ENCODE measurements at places on chromosomes 11 and 22.

- no peak for DNase-seq
Measured at GRCh38 chr11:75502138-75502537, 23.6 kb downstream of the GDPD5 start.

DNA sequence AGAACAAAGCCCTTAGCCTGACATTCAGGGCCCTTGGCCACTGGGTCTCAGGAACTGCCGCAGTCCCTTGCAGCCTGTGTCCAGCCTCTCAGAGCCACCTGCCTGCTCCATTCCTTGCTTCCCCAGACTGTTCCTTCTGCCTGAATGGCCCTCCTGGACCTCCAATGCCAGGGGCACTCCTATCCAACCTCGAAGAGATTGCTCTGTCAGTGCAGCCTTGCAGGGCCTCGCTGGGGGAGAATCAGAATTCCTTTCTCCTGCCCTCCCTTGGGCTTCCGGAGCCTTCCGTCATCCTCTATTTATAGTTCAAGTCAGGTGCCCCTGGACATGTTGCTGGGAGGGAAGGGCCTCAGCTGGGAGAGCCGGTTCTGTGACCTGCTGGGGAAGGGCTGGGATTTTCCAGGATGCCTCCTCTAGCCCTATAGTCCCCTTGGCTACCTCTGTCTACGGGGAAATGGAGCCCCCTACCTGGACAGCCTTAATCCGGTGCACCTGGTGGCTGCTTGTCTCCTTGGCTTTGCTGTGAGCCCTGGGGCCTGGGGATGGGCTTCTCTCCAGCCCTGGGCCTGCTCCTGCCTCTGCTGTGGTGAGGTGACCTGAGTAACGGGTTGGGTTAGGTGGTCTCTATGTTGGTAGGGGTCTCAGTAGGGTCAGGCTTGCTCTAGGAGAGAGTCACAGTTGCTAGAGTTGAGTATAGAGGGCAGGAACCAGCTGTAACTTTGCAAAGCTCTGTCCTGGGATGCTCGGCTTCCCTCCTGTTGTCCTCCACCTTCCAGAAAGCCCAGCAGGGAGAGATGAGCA, 45.9 kb upstream of the SYT7 start:
- no peak for DNase-seq

DNA sequence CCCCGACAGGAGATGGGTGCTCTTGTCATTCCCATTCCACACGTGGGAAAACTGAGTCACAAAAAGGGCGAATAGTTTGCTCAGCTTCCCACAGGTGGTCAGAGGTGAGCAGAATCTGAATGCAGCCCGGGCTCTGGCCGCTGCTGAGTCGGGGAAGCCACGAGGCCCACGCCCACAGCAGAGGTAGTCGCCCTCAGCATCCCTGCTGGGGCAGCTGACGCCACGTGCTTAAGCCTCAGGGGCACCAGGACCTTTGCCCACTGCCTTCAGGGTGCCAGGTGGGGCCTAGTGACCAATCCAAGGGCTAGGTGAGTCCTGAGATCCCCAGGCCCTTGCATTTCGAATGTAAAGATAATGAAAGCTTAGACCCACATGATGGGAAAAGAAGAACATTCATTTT, 24.2 kb upstream of the ARFGAP3 start:
- DNase-seq: no peak

- no peak for DNase-seq
Measured at GRCh38 chr11:68321293-68322051, 9.1 kb downstream of the LRP5 start.

DNA sequence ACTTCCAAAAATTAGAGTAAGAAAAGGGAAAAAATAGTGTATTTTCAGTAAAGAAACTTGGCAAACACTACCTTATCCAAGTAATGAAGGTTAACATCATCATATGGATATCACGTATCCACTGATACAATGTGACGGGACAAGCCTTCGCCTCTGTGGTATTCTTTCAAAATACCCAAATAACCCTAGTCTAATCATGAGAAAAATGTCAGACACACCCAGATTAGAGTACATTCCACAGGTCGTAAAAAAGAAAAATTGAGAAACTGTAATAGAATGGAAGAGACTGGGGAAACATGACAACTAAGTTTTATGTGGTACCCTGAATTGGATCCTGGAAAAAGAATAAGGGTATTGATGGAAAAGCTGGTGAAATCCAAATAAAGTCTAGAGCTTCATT, 48.9 kb downstream of the NARS2 start:
- DNase-seq: no peak

DNA sequence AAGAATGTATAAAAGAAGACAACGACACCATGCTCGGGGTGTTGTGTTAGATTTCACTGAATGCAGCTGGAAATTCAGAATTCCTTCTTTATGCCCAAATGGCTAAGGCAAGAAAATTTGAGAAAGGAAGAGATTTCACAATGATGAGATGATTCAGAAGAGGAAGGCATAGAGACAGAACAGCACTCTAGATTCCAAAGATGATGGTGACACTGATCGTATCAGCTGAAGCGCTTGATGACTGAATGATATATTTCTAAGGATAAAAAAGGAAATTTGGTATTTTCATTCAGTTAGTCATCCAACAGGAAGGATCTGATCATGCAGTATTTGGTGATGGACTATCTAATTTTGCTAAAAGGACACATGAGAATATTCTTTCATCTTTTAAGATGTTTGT, 189.2 kb downstream of the EFCAB6 start:
- DNase-seq: no peak

- DNase-seq: no peak
Measured at GRCh38 chr11:113161711-113162591, 152.4 kb upstream of the TTC12 start.

GRCh38 chr11:123011510-123011909, 29.9 kb upstream of the BSX start:
- DNase-seq: no peak

GRCh38 chr11:96265220-96265737, 77.7 kb downstream of the MAML2 start:
- no peak for DNase-seq

DNA sequence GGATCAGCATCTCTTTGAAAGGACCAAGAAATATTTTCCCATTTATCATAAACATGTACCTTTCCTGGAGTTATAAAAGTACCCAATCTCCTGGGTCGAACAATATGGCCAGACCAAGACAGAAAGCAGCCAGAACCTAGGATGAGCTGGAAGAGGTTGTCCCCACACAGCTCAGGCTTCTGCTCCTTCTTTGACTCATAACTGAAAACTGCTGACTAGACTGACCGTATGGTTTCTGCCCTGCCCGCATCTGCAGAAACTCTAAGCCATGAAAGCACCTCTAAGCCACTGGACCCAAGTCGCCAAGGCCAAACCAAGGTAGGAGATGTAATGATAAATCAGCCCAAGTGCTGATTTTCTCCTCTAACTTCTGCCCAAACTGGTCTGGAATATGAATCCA, 129.8 kb downstream of the OPCML start:
- DNase-seq: no peak

GRCh38 chr11:133383201-133383600, 149.1 kb downstream of the OPCML start:
- DNase-seq: no peak

- DNase-seq: no peak
Measured at GRCh38 chr22:30402028-30402765, 5.4 kb downstream of the SEC14L2 start.

DNA sequence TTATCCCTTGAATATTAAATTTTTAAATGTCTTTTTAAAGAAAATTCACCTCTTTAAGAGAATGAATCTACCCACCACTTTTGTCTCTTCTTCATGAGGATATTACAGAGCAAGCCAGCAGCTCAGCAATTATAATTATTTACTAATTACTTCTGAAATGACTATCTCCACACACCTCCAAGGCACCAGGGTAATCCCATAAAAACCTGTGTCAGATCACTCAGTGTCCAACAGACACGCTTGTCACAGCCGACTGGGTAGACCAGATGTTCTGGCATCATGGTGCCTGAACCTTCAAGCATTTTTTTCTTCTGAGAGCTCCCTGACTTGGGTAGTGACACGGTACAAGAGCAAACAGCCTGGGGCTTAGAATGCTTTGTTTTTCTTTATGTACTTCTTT, 61.4 kb downstream of the EFCAB6 start:
- DNase-seq: no peak

- DNase-seq: no peak
Measured at GRCh38 chr11:43997022-43997660, 50.6 kb upstream of the ACCSL start.

DNA sequence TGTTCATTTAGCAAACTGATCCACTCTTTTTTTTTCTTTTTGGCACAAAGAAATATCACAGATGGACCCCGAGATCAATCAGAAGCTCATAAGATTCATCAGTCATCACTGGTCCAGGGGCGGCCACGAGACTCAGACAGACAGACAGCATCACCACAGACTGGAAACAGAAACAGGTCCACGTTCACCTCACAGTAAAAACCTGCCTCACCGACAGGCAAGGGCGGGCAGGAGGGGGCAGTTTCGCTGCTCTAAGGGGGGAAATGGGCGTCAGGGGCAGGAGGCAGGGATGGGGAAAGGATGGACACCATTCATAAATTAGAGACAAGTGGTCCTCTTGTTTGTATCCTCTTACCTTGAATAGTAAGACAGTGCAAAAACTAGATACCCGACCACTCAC, 16.5 kb downstream of the CHST1 start:
- DNase-seq: no peak

GRCh38 chr11:121741351-121741760, 288.6 kb upstream of the SORL1-AS1 start:
- no peak for DNase-seq

DNA sequence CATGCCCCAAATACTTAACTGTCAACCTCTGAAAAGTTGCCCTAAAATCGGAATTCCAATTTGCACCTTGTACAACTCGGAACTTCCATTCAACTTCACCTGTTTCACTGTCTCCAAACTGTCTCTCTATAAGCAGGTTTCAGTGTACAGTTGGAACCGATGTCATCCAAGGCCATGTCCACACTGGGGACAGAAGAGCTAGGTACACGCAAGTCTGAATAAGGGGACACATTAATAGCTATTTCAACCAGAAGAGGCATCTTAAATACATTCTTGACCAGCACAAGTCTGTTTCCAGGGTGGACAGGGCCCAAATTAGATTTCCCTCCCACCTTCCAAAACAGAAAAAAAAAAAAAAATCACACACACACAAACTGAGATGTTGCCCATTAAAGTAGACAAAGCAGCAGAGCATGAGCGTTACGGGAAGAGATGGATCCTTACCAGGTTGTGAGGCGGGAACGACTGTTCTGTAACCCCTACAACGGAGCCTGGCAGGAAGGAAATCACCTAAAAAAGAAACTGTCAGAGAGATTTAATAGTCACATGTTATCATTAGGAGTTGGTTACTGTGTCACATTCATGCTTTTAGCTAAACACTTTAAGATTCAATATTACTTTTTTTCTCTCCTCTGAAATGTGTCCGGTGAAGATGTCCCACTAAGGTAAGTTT, 1.7 kb downstream of the CREBZF start:
- no peak for DNase-seq

DNA sequence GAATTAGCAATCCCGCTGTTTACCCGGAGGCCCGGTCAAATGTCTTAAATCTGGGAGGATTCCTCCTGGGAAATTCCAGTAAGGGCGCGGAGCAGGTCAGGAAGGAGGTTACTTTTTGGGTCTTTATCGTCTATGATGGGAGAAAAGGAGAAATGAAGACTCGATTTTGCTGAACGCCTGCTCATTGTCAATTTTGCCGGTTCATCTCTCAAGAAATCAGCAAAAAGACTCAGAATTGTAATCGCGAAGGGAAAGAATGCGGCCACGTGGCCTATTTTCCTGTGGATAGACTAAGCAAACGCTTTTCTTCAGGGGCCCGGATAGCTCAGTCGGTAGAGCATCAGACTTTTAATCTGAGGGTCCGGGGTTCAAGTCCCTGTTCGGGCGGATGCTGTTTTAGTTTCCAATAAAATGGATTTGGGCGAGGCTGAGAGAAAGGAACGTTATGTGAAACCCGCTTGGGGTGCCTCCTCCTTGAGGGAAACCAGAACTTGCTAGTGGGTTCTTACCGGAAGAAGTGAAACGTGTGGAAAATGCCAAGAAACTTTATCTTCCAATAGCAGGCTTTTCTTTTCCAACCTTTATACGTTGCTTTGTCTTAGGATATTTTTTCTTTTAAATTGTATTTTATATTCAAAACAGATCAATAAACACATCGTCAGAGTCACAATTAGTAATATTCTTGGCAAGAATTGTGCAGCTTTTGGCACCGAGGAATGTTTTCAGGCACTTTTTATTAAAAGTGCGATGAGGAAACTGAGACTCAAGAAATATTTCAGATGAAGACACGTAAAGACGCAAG, 45.0 kb downstream of the OR4D9 start:
- no peak for DNase-seq

DNA sequence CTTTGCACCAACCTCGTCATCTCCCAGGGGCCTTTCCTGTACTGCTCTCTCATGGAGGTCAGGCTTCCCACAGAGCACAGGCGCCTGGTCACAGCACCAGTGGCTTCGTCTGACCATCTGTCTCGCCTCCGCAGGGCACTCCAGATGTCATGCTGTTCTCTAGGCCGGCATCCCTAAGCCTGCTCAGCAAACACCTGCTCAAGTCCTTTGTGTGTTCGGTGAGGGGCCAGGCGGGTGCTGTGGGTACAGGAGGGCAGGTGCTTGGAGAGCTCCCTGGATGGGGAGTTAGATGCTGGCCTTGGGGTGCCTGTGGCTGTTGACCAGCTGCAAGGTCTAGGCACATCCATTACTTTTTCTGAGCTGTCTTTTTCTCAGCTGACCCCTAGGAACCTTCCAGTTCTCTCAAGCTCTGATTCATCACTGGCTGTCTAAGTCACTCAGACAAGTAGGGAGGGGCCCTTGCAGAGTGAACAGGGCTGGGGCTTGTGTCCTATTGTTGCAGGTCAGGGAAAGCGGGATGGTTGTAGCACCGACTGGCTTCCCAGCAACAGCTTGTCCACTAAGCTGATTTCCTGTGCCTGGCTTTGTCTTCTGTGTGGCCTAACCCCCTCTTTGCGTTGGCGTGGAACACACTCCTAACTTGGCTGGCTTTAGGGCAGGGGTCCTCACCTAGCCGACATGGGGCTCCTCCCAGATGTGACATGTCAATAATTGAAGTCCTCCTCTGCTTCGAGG, 9.2 kb downstream of the CLDN5 start:
- DNase-seq: no peak

Data from stimulated activated CD8-positive, alpha-beta memory T cell treated with anti-CD3 and anti-CD28 coated beads, Interleukin-15, amount 100 ng/mL, for 1 hour (primary cell).